ENCODE measurements at places on chromosomes 4 and X.

- no peak for DNase-seq
Measured at GRCh38 chr4:135598151-135598550, 1396.6 kb upstream of the PABPC4L start.

DNA sequence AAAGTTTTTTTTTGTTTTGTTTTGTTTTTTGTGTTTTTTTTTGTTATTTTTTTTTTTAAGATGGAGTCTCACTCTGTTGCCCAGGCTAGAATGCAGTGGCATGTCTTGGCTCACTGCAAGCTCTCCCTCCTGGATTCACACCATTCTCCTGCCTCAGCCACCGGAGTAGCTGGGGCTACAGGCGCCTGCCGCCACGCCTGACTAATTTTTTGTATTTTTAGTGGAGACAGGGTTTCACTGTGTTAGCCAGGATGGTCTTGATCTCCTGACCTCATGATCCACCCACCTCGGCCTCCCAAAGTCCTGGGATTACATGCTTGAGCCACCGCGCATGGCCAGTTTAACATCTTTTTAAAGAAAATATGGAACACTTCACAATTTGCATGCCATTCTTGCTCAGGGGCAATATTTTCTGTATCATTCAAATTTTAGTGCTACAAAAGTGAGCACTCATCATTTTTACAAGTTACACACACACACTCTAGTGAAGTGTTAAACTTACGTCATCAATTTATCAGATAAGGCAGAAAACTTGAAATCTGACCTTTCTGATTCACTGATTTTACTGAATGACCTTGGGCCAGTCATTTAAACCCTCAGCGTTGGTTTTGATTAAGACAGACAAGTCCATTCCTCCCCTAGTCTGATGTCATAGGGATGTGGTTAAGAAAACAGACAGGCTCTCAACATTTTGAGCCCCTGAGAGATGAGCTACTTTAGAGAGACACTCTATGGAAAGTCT is 61.2 kb downstream of the TRIM2 start:
- DNase-seq = no peak

- DNase-seq = no peak
Measured at GRCh38 chr4:152039023-152039481, 278.2 kb upstream of the GATB start.

DNA sequence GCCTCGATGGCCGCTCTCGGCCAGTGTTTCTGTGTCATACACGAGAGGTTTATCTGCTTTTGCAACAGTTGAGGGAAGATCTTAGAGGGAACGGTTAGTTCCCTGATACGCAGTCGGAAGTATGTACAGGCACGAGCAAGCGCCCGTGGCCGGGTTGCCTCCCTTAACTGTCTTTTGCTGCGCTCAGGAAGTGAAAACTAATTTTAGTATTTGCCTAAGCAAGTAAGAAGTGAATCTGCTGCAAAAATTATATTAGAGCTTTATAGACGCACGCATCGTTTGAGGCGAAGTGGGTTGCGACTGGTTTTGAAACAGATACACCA is 695 bp downstream of the MTM1 start:
- DNase-seq = no peak

GRCh38 chr4:105145903-105146275 is 787 bp upstream of the TET2 start:
- DNase-seq = no peak

- DNase-seq = no peak
Measured at GRCh38 chrX:40207626-40208025, 109.9 kb upstream of the BCOR start.

DNA sequence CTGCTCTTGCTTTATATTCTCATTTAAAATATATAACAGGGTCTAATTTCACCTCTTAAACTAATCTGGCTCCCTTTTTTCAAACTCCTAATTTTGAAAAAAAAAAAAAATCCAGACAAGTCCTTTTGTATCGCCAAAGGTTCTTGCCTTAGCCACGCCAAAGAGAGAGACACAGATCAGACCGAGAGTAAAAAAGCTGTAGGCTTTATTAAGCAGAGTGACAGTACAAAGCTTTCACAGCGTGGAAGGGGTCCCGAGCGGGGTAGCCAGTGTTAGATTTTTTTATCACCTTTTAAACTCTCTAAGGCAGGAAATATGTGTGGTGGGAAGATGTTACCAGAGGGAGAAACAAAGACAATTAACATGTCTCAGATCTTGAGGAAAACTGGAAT is 54.1 kb downstream of the PAGE2 start:
- no peak for DNase-seq

GRCh38 chrX:100863326-100863864 is 10.8 kb downstream of the NOX1 start:
- no peak for DNase-seq

DNA sequence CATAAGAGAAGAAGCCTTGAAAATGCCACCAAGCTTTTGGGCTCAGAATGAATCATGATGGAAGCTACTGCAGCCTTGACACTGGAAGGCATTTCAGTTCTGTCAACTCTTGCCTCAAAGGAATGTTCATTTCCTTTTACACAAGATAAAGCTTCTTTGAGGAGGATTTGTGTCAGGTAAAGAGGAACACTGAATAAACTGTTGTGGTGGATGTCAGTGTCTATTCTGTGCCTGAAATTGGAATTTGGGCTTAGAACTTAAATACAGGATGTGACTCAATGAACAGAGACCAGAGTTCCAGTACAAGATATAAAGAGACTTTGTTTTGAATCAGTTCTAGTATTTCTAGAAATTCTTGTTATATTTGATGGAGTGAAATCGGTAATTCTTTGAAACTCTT is 313.2 kb downstream of the PACRGL start:
- no peak for DNase-seq

- no peak for DNase-seq
Measured at GRCh38 chr4:36574816-36575215, 293.4 kb downstream of the DTHD1 start.

Measured in amygdala (tissue), 56 donors.